Erythroblast (primary cell): ENCODE measurements at places on chromosomes 11 and 22.

DNA sequence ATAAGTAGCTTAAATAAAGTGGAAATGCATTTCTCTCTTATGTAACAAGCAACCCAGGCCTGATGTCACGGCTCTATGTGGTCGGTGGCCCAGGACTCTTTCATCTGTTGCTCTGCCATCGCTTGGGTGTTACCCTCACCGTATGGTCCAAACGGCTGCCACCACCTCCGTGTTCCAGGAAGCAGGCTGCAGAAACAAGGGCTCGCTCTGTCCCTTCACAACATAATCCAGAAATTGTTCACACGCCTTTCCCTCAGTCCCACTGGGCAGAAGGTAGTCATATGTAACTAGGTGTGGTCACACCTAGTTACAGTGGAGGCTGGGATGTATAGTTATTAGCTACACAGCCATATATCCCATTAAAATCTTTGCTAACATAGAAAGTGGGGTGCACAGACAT is 421.0 kb downstream of the SOX6 start:
- no peak for DNase-seq

DNA sequence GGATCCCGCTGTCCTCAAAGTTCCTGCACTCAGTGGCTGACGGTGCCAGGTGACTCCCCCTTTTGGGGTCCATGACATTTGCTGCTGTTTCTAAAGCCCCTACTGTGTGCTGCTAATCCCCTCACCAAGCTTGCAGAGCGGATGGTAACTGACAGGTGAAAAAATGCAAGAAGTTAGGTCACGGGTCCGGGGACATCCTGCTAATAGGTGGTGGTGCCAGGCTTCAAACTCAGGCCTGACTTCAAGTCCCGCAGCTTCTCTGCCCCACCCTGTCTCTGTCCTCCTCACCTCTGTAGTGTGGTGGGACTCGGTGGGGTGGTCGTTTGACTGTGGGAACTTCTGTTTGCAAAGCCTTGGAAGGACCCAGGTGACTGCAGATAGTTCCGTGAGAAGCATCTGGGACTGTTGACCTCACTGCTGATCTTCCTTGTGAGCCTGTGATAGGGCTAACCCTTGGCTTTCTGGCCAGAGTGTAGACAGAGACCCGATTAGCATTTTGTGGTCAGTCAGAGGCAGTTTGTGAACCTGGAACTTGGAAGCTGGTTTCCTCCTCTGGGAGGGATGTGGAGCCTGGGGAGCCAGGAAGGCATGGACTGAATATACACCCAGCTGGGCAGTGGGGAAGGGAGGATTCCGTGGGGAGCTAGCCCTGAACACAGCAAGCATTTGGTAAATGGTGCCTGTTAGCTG is 115.4 kb upstream of the OR4B1 start:
- no peak for DNase-seq

DNA sequence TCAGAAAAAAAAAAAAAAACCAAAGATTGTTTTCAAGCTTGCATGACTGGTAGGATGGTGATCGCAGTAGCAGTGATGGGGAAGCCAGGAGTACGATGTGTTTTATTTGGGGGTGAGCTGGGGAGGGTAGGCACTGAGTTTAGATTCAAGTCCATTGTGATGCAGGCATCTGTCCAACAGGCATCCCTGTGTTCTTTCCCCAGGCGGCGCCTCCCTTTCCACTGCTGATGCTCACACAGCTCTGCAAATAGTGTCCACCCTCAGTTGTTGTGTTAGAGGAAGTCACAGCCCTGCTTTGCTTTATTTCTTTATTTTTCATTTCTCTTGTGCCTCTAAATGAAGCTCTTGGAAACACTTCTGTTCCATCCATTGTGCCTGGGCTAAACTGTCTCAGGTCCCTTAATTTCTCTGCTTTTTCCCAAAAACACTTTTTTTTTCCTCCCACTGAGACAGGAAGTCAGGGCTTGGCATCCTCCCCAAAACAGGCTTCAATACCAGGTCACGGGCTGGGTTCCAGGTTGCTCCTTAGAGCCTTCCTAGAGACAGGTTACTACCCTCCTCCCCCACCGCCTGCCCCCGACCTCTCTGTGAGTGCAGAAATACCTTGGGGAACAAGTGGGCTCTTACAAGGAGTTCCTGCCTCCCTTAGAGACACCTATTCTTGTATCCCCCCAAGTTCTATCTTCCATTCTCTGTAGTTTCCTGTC is 38.6 kb upstream of the HSPA8 start:
- no peak for DNase-seq

- DNase-seq: no peak
These were observed 5.7 kb downstream of the APOBEC3D start for GRCh38 chr22:39026509-39027150.

DNA sequence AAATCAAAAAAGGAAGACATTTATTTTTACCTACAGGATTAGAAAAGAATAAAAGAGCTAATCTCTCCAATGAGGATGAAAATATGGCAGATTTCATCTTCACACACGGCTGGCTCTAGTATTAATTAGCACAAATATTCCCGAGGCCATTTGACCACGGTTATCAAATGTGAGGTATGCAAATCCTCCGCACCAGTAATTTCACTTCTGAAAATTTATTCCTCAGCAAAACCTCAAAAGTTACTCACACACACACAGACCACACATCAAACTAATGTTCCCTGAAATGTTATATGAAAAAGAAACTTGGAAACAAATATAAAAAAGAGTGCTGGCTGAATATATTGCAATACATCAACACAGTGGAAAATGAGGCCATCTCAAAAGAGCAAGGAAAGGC is 32.8 kb downstream of the CELSR1 start:
- no peak for DNase-seq
